Urinary bladder (tissue), 4 donors: ENCODE measurements at places on chromosomes 5 and 9. TPM values are rescaled to one million over a fixed set of nuclear protein-coding genes. Genes with fewer than 3 reads are reported as not detected.

DNA sequence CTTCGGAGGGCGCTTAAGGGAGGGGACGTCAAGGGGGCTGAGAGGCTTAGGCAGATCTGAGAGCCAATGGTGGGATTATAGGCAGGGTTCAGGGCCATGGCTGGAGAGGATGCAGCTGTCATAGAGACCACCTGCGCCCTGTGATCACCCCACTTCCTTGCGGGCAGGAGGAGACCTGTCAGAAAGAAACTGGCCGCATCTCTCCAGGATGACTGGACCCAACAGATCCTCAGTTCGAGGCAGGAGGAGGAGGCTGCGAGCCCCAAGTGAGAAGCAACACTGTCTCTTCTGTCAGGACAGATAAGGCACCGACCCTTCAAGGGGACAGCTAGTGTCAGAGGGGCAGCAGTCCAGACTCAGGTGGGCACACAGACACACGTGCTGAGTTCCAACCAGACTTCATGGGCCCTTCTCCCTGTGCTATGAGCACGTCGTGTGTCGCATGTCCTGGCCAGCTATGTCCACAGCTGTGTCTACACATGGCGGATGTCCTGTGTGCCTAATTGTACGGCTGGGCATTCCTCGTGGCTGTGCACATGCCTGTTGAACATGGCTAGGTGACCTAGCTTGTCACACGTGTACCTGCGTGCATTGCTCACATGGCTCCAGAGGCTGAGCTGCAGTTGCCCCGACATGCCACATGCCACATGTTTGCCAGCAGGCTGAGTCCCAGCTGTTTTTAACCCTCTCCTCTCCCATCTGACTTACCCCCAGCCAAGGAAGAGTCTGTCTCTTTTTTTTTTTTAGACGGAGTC, 583 bp upstream of the AQP3 start:
- DNase-seq, result no peak

DNA sequence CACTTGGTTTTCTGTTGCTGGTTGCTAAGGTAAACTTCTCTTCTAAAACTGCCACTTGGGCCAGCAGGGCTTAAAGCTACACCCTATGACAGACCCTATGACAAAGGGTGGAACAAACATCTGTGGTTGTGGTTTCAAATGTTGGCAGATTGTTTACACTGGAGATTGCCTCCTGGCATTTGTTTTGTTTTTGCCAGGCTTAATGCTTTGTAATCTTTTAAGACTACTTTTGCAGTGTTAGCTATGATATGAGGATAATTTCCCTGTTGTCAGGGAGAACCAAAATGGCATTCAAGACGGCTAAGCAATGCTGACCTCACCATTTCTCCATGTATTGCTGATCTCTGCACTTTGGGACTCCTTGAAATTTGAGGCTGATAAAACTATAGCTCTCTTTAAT, 50.3 kb downstream of the MAMDC2 start:
- DNase-seq, result no peak

GRCh38 chr5:34648840-34649158, 7.3 kb upstream of the RAI14 start:
- DNase-seq, result no peak

- DNase-seq, result no peak
Observed at GRCh38 chr9:26437056-26437711, 455.4 kb downstream of the CAAP1 start.

DNA sequence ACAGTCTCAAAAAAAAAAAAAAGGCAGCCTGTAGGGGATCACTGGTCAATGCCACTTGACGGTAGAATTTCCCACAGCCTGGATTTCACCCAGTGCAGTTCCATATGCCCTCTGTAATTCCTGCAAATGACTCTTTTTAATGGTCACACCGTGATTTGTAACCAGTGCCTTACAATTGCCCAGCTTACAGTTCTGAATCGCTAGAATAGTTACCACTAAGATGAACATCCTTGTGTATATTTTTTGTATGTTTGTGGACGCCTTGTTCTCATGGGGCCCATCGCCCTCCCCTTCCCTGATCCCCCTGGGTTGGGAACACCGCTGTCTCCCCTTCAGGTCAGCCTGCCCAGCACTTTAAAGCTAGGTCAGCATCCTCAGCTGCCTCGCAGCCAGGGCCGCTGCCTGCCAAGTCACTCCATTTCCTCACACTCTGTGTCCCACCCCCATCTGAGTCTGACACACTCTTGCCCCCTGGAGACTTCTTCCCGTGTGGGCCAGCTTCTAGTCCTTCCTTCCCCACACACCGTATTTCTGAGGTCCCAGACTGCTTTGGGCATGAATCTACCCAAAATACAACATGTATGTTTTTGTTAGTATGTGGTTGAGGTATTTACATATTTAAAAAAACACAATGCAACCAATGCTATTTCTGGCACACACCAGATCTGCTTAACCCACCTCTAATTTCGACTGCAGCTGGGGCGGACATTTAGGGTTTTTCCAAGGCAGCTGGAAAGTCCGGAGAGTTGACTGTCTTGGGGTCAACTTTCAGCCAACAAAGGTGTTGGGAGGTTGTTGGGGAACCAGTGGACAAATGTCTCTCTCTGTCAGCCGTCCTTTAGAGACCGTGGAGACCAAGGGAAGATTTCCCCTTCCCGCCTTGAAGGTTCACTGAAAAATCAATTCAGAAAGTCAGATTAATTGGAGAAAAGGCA, 120.5 kb upstream of the NEK6 start:
- DNase-seq, result no peak

DNA sequence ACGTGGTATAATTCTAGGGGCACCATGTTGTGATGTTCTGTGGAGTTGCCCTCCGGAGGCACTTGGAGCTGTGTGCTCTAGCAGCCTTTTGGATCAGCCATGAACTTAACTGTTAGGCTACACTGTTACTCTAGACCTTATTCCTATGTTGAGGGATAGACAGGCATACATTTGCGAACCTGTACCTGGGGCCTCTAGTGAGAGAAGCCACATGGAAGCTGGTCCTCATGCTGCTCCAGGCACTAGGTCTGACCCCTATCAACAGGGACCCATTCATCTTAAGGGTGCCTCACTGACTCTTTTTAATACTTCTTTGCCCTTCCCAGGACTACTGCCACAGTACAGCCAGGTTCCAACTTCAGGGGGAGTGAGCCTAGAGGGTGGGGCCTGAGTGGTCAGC, 594.8 kb downstream of the RAB3C start:
- no peak for DNase-seq

DNA sequence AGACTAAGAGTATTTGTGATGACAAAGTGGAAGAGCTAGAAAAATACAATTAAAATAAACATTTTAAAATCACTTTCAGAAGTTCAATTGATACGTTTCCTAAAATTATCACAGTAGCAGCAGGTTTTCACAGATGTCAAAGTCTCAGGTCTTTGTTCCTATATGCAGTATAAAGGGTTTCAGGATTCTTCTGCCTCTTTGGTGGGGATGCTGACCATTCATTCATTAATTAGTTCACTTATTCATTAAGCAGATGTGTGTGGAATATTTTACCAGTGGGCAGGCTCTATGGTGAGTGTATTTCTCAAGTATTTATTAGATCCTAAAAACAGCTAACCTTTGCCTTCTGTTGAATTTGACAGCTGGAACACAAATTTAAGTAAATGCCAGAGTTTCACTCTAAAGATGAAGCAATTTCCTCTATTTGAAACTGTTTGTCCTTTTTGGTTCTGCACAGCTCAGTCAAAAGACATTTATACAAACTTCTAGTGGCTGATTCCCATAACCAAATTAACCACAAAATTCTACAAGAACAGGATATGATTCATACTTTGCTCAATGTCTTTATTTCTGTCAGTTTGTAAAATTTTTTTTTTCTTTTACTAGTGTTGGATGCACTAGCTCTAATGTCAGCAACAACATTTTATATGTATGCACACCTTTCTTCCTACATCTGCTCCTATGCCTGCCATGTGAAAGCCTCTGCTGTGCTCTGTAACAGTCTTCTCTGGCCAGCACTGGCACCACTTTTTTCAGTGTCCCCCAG, 75.9 kb upstream of the PRR16 start:
- no peak for DNase-seq

DNA sequence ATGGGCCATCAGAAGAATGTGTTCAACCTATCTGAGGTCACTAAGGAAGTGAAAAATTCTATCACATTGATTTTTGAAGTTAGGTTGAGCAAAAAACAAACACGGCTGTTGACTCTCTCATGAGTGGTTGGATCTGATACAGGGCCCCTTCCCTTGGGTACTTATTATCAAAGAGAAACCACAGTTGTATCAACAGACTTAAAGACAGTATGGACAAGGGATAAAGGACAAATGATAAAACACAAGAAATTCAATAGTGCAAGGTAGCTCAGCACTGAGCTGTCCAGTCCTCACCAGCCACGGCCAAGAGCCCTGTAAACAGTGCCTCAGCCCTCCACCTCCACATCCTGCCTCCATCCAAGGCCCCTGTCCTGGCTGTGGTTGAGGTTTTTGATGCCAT, 86.9 kb downstream of the UBE2QL1 start:
- DNase-seq, result no peak

GRCh38 chr5:143229896-143230675, 173.4 kb downstream of the NR3C1 start:
- DNase-seq, result no peak

Gene PRR16
- 7.6 TPM for total RNA-seq

Gene OR1J2
- total RNA-seq, result not detected

Gene STING1
- total RNA-seq, result 20.0 TPM

Gene SPINK6
- total RNA-seq, result not detected

Gene PCDHA10
- total RNA-seq, result 1.1 TPM

Gene WNK2
- total RNA-seq, result 4.8 TPM
